ENCODE measurements at places on chromosomes 1 and 21. TPM values are rescaled to one million over a fixed set of nuclear protein-coding genes. Genes with fewer than 3 reads are reported as not detected.

GRCh38 chr1:20322081-20322824 is 31.6 kb downstream of the VWA5B1 start:
- H3K27me3 ChIP-seq, result peaks cover 10% of the 10 kb centered on the region
- peaks cover 56% of the 10 kb centered on the region for H3K4me1 ChIP-seq
- H3K4me3 ChIP-seq, result no peak overlapping the region
- H3K36me3 ChIP-seq, result no peaks in the 10 kb centered on the region
- no peak overlapping the region for H3K27ac ChIP-seq

DNA sequence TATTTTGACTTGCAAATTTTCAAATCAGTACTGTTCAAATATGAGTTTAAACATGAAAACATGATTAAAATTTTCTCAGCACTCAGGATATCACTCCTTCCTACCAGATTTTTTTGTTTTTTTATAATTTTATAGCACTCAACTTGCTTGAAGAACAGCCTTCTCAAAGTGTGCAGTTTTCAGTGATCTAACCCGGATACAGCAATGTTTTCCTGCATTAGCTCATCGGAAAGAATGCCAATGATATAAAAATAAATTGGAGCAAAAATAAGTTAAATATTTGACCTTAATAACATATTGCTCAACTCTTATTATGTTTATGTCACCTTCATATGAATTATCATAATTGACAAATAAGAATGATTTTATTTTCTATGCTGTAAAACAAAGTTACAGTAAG is 766.8 kb downstream of the USP25 start:
- peaks cover 2% of the 10 kb centered on the region for H3K4me1 ChIP-seq
- H3K27me3 ChIP-seq, result no peaks in the 10 kb centered on the region
- no peak overlapping the region for H3K4me3 ChIP-seq
- peak; percentile 62 for DNase-seq
- H3K36me3 ChIP-seq, result no peaks in the 10 kb centered on the region

GJA5 gene
- polyA plus RNA-seq, result 25.3 TPM

FBXO2 gene
- polyA plus RNA-seq, result 0.49 TPM

CERS2 gene
- 102 TPM for polyA plus RNA-seq

SHC1 gene
- 59.3 TPM for polyA plus RNA-seq

DNA sequence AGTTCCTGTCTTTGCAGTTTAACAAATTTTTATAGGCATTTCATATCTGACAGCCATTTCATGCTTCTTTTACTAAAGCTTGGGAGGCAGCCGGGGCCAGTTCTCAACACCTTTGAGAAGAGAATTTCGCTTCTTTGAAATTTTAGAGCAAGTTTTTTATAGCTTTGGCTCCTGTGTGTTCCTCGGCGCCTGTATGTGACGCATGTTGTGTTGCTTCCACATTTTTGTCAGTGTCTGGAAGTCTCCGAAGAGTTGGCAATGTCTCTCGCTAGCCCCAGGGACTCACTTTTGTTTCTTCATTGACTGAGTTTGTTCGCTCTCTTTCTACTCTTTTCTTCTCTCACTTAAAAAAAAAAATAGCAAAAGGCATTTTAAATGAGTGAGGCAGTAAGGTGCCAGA is 386.9 kb upstream of the PLXNA2 start:
- no peaks in the 10 kb centered on the region for H3K27me3 ChIP-seq
- H3K27ac ChIP-seq, result no peak overlapping the region
- H3K36me3 ChIP-seq, result no peaks in the 10 kb centered on the region
- no peak overlapping the region for H3K4me3 ChIP-seq

CTSK gene
- polyA plus RNA-seq, result 102 TPM

DNA sequence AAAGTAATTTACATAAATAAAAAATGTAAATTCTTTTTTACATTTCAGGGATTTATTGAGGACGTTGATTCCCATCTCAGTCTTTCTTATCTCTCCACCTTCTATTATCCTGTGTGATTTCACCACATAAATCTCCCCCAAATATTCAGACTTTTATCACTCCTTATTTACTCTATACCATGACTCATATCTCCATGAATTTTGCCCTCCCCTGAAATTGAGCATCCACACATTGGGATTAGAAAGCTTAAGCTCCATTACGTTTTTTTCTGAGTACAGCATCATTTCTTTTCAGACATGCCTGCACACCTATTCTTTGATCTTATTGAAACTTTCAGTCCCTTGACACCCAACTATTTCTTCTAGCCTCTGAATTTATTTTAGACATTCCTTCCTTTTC is 111.2 kb downstream of the IFI44 start:
- H3K4me1 ChIP-seq, result no peaks in the 10 kb centered on the region
- H3K27ac ChIP-seq, result no peak overlapping the region
- H3K36me3 ChIP-seq, result no peaks in the 10 kb centered on the region
- no peak overlapping the region for H3K4me3 ChIP-seq
- DNase-seq, result no peak
- H3K27me3 ChIP-seq, result no peaks in the 10 kb centered on the region

DMBX1 gene
- not detected for polyA plus RNA-seq

DNA sequence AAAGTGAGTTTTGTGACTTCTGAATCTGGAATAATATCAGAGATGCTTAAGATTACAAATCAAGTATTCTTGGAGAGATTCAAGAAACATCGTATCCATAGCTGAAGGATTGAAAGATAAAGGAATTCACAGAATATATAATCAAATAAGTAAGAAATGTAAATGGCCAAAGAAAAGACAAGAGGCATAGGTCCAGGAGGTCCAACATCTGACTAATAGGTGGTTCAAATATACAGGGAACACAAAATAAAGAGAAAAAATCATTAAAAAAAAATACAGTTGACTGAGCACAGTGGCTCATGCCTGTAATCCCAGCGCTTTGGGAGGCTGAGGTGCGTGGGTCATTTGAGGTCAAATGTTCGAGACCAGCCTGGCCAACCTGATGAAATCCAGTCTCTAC is 6.6 kb upstream of the MIS18A start:
- peaks cover 5% of the 10 kb centered on the region for H3K36me3 ChIP-seq
- DNase-seq, result no peak
- H3K4me3 ChIP-seq, result no peak overlapping the region
- H3K27ac ChIP-seq, result no peak overlapping the region

DNA sequence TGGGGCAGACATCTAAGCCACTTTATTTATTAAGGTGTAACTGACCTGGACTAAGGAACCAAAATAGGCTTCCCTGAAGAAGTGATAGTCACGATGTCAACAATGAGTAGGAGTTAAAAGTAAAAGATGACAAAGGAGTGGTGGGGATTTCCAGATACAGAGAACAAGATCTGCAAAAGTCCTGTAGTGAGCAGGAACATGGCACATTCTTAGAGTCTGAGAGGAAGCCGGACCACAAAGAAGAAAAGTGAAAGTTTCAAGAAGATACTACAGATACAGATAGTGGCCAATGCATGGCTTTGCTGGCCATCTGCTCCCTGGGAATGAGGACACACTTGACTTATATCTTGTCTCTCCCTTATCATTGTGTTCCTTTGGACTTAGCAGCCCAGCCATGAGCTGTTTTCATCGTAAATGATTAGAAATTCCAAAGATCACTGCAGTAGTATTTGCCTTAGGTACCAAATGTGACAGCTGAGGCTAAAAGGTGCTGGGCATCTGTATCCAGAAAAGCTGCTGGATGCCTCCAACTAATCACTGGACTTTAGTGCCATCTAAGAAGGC is 302.4 kb upstream of the NR5A2 start:
- no peak overlapping the region for H3K4me3 ChIP-seq
- DNase-seq, result no peak
- H3K4me1 ChIP-seq, result no peaks in the 10 kb centered on the region
- H3K36me3 ChIP-seq, result no peaks in the 10 kb centered on the region
- H3K27me3 ChIP-seq, result no peaks in the 10 kb centered on the region

ZNF683 gene
- polyA plus RNA-seq, result not detected

- no peak for DNase-seq
- H3K27me3 ChIP-seq, result no peaks in the 10 kb centered on the region
- no peaks in the 10 kb centered on the region for H3K36me3 ChIP-seq
- no peak overlapping the region for H3K27ac ChIP-seq
- H3K4me1 ChIP-seq, result peaks cover 15% of the 10 kb centered on the region
- H3K4me3 ChIP-seq, result no peak overlapping the region
Observed at GRCh38 chr21:41638201-41638790, 128.6 kb downstream of the RIPK4 start.

GRCh38 chr1:37752213-37752582 is 12.7 kb downstream of the EPHA10 start:
- H3K36me3 ChIP-seq, result no peaks in the 10 kb centered on the region
- no peak overlapping the region for H3K4me3 ChIP-seq
- H3K4me1 ChIP-seq, result no peaks in the 10 kb centered on the region
- no peak overlapping the region for H3K27ac ChIP-seq
- peaks cover 54% of the 10 kb centered on the region for H3K27me3 ChIP-seq

DNA sequence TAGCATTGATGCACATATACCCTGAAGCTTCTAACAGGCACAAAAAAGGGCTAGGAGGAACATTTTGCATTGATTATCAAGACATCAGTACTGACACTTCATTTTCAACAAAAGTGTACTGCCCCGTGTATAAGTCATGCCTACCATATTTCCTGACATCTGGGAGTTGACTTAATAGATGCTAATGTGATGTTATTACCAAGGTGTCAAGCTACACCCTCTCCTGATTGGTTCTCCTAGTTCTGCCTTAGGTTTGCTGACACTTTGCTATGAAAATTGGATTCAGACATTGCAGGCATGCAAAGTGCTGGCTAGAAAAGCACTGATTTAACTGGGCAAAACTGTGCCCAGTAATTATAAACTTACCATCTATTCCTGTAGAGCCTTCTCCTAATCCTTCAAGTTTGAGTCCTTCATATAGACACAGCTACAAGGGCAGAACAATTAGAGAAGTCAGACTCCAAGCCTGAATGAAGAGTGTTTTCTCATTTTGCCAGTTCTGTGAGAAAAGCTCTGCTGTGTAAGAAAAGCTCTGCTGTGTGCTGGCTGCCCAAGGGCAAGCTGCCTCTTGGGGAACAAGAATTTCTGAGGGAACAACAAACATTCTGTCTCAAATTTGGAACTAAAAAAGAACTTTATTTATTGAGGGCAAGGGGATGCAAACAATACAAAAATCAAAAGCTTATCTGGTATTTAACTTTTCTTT is 11.2 kb downstream of the S100A10 start:
- H3K27ac ChIP-seq, result no peak overlapping the region
- no peaks in the 10 kb centered on the region for H3K27me3 ChIP-seq
- H3K4me1 ChIP-seq, result peaks cover 7% of the 10 kb centered on the region
- H3K4me3 ChIP-seq, result no peak overlapping the region
- DNase-seq, result no peak

DNA sequence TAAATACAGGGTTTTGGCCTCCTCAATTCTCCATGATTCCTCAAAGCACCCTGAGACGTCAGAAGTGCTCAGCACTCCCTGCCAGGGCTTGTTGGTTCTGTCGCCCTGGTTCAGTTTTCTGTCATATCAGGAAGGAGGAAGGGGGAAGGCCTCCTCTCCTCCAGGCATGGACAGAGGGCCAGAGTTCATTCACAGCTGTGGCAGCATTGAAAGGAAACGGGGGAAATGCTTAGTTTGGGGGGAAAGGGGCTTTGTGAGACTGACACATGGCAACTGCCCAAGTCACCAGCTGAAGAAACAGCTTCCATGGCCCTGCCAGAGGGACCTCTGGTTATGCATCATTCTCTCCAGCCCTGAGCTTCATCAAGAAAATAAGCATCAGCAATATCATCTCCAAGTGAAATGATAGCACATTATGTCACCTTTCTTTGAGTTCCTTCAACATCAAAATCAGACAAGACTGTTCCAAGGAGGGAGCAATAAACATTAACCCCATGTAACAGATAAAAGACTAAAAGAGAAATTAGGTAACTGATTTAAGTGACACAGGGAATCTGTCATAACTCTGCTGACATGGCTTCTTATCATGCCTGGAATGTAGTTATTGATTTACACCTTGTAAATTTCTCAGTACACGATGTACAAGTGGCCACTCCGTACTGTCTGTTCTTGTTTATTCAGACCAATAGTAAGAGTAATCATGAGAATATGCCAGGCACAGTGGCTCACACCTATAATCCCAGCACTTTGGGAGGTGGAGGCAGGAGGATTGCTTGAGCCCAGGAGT is 103.2 kb upstream of the SLC25A33 start:
- no peak overlapping the region for H3K27ac ChIP-seq
- H3K27me3 ChIP-seq, result no peaks in the 10 kb centered on the region
- peaks cover 27% of the 10 kb centered on the region for H3K4me1 ChIP-seq
- no peaks in the 10 kb centered on the region for H3K36me3 ChIP-seq
- no peak for DNase-seq

IFI44L gene
- 1.3 TPM for polyA plus RNA-seq

DNA sequence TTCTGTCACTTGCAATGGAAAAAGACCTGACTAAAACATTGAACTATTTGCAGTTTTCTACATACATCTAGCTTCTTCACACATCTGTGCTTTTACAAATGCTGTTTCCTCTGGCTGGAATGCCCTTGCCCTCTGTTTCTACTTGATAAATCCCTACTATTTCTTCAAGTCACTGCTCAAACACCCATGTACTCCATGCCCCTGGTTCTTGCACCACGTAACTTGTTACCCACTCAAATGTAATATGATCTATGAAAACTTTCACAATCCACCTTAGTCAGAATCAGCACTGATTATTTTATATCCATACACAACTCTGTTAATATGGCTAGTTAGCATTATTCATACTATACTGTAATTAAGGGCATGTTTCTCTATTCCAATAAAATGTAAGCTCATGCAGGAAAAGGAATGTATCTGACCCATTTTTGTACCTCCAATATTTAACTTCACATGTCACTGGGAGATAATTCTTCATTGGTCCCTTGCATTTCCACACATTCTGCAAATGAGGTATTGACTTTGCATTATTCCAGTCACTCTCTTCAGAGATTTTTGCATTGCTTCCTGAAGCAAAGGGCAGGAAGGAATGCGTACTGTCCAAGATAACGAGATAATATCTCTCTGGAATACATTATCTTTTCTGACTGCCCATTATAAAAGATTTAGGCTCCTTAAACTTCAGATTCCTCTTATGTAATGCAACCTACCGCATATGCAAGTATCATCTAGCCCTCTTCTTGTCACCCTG is 158.3 kb downstream of the COL24A1 start:
- no peaks in the 10 kb centered on the region for H3K27me3 ChIP-seq
- H3K36me3 ChIP-seq, result no peaks in the 10 kb centered on the region
- no peak overlapping the region for H3K4me3 ChIP-seq
- no peak for DNase-seq
- H3K27ac ChIP-seq, result no peak overlapping the region
- no peaks in the 10 kb centered on the region for H3K4me1 ChIP-seq

SERTAD4 gene
- polyA plus RNA-seq, result 11.7 TPM

GRCh38 chr21:25689226-25689625 is 45.5 kb downstream of the ATP5PF start:
- no peak for DNase-seq
- no peak overlapping the region for H3K4me3 ChIP-seq
- peaks cover 4% of the 10 kb centered on the region for H3K36me3 ChIP-seq
- H3K27me3 ChIP-seq, result no peaks in the 10 kb centered on the region

DNA sequence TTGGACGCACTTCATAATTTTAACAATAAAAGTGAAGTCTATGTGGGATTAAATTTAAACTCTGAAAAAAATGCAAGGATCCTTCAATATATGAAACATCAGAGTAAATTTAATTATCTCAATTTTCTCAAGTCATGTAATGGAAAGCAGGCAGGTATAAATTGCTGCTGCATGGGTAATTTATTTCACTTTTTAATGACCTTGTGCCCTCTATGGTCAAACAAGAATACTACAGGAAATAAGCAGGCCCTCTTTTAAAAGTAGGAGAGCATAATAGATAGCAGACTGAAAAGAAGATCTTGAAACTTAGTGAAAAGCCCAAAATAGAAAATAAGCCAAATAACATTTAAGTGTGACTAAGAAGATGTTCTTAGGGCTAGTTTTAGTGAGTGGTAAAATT is 22.9 kb downstream of the BCAS2 start:
- H3K4me1 ChIP-seq, result no peaks in the 10 kb centered on the region
- no peaks in the 10 kb centered on the region for H3K36me3 ChIP-seq
- H3K27ac ChIP-seq, result no peak overlapping the region
- DNase-seq, result peak; percentile 12
